ENCODE measurements at places on chromosomes 11 and 22. TPM values are rescaled to one million over a fixed set of nuclear protein-coding genes. Genes with fewer than 3 reads are reported as not detected.

Gene FAR1
- 35.1 TPM for total RNA-seq

Gene ADSL
- 153 TPM for total RNA-seq

Gene APOA4
- total RNA-seq, result not detected

Gene CTSW
- total RNA-seq, result not detected

Gene C11orf86
- not detected for total RNA-seq

Gene MPEG1
- total RNA-seq, result not detected

Gene MRGPRF
- total RNA-seq, result 1.2 TPM

Gene JHY
- total RNA-seq, result 3.6 TPM

Gene ARHGEF17
- 25.5 TPM for total RNA-seq

Gene CASP5
- not detected for total RNA-seq

Gene SLC37A2
- 1.8 TPM for total RNA-seq

Gene OR5P2
- total RNA-seq, result not detected

Gene P2RY2
- 4.5 TPM for total RNA-seq

Gene SLC25A22
- 17.1 TPM for total RNA-seq

Gene CLDN5
- 1.7 TPM for total RNA-seq

Gene MMP13
- not detected for total RNA-seq

Gene PLAAT3
- total RNA-seq, result 85.7 TPM

Gene GPR83
- not detected for total RNA-seq

Gene TP53I11
- total RNA-seq, result 58.9 TPM

Gene GAL3ST3
- total RNA-seq, result 0.96 TPM

Gene NUDT22
- total RNA-seq, result 50.7 TPM

Gene HEPHL1
- total RNA-seq, result not detected

Gene LARGE2
- total RNA-seq, result 11.2 TPM

Gene MS4A7
- not detected for total RNA-seq

Gene OR51Q1
- not detected for total RNA-seq

Gene RIC3
- 10.2 TPM for total RNA-seq

Gene SLCO2B1
- total RNA-seq, result 1.7 TPM

Gene FIBIN
- total RNA-seq, result 1.3 TPM

Gene OR10A2
- total RNA-seq, result not detected

Gene IGLL1
- not detected for total RNA-seq

Gene INPP5J
- total RNA-seq, result 5.5 TPM

Gene PTPRCAP
- total RNA-seq, result 2.5 TPM

Gene MMP12
- not detected for total RNA-seq

Gene IFITM10
- 0.14 TPM for total RNA-seq

Gene PGR
- total RNA-seq, result under 0.01 TPM

Gene SCO2
- total RNA-seq, result 5.7 TPM
